ENCODE measurements at places on chromosomes 2 and 18.
A peak's percentile ranks its signal among the peaks of the same experiment; 100 is the strongest.

- DNase-seq, result no peak
These were observed 176.7 kb upstream of the ST6GAL2 start for GRCh38 chr2:107062599-107063220.

GRCh38 chr2:109446278-109447131 is 167.3 kb downstream of the SEPTIN10 start:
- DNase-seq, result no peak

- DNase-seq, result no peak
These were observed 114.2 kb downstream of the SPIRE1 start for GRCh38 chr18:12543697-12544096.

DNA sequence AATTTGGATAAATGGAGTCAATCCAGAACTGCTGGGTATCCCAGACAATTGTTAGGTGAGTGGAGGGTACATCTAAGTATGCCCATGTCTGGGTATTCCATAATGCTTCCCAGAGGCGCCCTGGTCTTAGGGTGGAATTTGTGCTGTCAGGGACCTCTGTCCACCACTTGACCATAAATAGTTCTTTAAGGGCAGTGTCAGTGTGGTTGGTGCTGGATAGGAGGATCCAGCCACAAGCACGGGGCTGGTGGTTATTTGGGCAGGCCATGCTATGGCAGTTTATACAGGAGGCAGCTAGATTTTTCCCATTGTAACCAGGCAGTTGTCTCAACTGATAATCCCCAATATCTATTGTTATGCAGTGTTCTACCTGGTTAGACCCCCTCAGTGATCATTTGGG is 104.4 kb upstream of the B3GNT2 start:
- no peak for DNase-seq

GRCh38 chr2:79041032-79041448 is 15.5 kb downstream of the REG3G start:
- peak; percentile 58 for DNase-seq

- DNase-seq, result no peak
These were observed 10.0 kb downstream of the RDH14 start for GRCh38 chr2:18550433-18550832.

GRCh38 chr2:57855212-57855611 is 191.4 kb upstream of the VRK2 start:
- DNase-seq, result no peak

GRCh38 chr2:88582030-88582429 is 45.2 kb downstream of the EIF2AK3 start:
- no peak for DNase-seq

DNA sequence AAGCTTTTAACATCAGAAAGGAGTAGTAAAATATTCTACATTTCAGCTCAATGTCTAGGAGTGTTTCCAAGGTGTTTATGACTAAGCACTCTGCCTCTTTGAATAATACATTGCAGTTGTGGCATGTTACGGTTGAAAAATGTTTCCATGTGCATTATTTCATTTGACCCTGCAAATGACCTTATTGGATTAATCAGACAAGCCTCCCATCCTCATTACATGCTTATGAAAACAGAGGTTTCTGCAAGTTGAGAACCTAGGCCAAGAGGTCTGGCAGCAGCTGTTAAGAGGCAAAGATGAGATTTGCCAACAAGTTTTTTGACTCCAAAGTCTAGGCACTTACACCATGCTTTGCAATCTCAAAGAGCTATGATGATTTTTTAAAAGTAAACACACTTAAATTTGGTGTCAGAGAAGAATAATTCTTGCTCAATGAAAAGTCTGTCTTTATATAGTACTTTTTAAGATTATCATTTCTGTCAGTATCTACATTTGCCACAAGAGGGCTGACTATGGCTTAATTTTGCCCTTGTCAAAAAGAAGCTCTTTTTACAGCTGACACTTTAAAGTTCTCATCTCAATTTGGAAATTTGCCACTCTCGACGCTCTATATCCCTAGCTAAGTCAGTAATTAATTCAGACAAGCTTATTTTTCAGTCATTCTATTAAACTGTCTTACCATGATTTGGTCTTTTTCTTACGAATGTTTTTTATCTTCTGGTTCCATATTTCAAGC is 260.6 kb downstream of the PAX3 start:
- peak; percentile 25 for DNase-seq

- no peak for DNase-seq
These were observed 104.3 kb downstream of the SRBD1 start for GRCh38 chr2:45506756-45507155.

DNA sequence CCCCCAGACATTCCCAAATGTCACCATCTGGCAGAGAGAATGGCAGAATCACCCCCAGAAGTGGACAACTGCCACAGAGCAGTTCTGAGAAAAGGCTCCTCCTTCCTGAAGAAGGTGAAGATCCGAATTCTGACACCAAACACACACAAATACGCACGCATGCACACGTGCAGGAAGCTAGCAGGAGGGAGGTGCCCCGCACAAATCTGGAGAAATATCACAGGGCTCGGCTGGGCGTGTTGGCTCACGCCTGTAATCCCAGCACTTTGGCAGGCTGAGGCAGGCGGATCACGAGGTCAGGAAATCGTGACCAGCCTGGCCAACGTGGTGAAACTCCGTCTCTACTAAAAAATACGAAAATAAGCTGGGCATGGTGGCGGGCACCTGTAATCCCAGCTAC is 38.5 kb upstream of the ATG16L1 start:
- no peak for DNase-seq

- DNase-seq, result no peak
These were observed 337.6 kb upstream of the FIGN start for GRCh38 chr2:164073101-164074074.

DNA sequence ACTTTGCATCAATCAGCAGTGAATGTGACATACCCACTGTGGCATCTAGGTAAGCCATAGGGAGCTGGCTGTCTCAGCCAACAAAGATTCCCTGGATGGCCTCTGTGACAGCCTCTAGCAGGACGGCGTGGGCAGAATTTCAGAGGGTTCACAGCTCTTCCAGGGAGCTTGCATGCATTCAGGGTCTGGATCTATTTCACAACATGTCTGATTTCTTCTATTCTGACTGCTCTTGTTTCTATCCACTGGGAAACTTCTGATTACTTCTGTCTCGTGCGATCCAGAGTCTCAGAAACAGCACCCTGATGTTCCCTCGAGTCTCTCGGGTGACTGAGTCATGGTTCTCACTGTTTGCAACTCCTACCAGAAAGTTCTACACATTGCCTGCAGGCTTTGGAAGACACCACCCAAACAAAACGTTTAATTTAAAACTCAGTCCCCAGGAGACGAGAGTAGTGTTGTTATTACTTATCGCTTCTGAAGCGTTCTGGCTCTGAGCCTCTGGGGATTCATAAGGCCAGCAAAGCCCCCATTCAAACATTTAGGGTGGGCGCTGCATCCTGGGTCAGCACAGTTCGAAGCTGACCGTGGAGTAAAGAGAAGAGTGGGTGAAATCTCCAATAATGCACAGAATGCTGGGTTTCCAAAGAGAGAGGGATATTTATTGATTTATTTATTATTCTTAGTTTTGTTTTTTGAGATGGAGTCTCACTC is 41.9 kb upstream of the ODC1 start:
- peak; percentile 27 for DNase-seq

GRCh38 chr2:68710756-68711155 is 23.9 kb upstream of the ARHGAP25 start:
- DNase-seq, result no peak

GRCh38 chr18:8943900-8944870 is 158.3 kb upstream of the NDUFV2 start:
- no peak for DNase-seq

DNA sequence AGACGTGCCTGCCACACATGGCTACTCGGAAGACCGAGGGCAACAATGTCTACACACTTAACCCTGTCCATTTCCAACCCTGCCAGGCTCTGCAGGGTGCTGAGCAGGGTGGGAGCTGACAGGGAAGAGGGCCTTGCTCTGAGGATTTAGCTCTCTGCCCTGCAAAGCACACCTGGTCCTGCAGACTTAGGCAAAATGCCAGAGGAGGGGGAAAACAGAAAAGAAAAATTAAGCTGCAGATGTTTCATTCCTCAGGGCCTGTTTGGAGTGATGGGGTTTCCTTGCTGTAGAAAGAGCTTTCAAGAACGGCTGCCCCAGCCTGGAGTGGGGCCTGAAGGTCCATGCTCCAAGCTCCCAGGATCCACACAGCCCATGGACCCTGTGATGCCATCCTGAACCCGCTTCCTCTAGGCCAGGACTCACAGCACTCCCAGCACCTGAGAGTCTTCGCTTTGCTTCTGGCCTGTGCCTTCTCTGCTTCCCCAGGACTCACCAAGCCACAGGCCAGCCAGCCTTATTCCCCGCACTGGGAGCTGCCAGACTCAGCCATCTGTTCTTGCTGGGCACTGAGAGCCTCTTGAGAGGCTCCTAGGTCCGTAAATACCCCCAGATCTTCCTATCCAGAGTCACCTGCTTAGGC is 9.1 kb upstream of the TEX51 start:
- no peak for DNase-seq

DNA sequence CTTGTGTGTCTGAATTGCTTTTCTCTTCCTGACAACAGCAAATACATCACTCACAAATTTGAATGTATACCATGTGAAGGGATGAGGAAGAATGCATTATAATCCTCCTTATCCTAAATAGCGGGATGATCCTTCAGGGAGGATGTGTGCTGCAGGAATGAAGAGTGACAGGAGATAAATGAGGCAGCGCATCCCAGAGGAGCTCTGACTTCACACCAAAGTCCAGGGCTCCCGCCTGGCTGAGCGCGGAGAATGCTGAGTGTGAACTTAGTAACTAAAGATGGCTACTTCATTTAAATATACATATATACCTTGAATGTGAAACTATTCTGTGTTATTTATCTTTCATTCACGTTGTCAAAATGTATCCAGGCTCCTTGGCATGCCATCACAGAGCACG is 145.2 kb upstream of the TPO start:
- DNase-seq, result no peak

DNA sequence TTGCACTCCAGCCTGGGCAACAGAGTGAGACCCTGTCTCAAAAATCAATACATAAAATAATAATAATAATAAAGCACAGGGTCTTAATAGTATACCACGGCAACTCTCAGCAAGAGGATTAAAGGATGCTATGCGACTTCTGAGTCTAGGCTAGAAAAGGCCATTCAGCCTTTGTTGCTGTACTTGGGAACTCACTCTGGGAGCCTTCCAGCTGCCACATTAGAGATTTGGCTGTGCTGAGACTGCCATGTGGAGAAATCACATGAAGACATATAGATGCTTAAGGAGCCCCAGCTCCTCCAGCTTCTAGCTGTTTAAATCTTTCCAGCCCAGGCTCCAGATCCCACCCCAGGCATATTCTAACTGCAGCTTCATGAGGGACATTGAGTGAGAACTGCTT is 8.2 kb upstream of the TANC1 start:
- DNase-seq, result no peak

DNA sequence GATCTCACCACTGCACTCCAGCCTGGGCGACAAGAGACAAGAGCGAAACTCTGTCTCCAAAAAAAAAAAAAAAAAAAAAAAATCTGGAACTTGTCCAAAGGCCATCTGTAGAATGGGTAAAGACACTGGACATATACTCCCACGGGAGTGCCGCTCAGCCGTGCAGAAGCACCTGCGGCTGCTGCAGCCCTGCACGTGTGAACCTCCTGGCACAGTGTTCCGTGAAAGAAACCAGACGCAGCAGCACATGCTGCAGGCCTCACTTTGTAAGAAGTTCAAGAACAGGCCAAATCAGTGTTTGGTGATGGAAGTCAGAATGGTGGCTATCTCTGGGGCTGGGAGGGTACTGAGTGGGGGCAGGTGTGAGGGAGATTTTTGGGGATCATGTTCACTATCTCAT is 6.5 kb downstream of the CHRND start:
- no peak for DNase-seq

DNA sequence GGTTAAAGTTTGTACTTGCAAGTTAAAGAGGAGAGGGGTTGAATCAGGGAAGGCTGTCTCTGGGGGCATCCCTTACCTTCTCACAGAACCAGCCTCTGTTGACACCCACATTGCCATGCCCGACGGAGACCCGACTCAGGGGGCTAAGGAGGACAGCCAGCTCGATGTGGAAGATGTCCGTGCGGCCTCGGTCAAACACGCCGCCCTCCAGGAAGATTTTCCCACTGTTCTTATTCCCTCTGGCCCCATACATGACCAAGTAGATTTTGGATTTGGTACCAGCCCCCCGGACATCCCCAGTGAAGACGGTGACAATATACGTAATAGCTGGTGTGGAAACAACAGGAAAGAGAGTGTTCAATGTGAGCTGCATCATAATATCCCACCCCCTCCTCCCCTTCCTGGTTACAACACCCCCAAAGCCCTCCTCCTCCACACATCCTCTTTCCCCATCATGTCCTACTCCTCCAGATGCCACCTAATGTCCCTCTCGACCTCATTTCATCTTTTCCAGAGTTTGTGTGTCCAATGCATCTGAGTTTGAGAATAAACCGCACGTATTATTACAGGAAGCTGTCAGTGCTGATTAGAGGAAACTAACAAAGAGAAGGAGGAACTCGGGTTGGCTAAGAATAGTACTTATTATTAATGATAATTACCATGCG is 55.7 kb downstream of the LOXHD1 start:
- DNase-seq, result no peak

GRCh38 chr2:144650907-144651306 is 131.0 kb upstream of the ZEB2 start:
- no peak for DNase-seq
